ENCODE measurements at places on chromosomes 7 and 10.
A peak's percentile ranks its signal among the peaks of the same experiment; 100 is the strongest.

- DNase-seq, result no peak
These were observed 767 bp downstream of the EIF4EBP2 start for GRCh38 chr10:70404787-70405036.

GRCh38 chr10:129099992-129100391 is 367.0 kb upstream of the MGMT start:
- DNase-seq, result no peak

DNA sequence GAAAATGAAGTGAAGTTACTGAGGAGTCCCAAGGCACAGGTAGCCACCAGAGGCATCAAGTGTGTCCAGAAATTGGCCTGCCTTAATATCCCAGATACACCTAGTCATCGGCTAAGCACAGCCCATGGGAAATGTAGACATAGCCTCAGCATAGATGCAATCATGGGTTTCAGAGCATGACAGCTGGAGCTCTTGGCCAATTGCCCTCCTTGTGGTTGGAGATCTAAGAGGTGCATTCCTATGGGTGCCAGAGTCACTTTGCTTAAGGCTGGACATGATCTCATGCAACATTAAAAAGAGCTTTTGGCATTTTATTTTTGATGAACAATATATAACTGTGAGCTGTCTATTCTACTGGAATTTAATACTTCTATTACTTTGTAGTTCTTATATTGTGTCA is 758.0 kb upstream of the LRRTM3 start:
- no peak for DNase-seq

DNA sequence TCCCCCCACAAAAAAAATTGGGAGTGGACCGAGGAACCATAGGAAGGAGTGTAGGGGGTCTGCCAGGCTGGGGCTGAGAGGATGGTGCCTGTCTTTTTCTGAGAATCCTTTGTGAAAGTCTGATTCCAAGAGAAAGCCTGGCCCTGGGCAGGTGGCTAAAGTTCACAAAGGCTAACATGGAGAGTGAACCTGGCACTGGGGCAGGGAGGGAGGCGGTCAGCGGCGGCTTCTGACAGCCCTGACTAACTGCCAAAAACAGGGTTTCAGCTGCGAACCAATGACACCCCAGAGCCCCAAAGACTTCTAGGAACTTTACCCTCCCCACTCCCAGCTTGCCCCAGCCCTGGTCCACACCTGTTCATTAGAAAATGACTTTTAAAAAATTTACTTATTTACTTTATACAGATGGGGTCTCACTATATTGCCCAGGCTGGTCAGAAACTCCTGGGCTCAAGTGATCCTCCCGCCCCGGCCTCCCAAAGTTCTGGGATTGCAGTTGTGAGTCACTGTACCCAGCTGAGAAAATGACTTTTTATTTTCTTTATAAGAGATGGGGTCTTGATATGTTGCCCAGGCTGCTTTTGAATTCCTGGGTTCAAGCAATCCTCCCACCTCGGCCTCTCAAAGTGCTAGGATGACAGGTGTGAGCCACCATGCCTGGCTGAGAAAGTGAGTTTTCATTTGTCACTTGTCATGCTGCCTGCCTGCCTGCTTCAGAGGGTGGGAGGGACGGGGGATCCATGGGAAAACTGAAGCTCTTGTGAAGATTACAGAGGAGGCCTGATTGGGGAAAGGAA is 61.0 kb upstream of the DUSP5 start:
- DNase-seq, result no peak

DNA sequence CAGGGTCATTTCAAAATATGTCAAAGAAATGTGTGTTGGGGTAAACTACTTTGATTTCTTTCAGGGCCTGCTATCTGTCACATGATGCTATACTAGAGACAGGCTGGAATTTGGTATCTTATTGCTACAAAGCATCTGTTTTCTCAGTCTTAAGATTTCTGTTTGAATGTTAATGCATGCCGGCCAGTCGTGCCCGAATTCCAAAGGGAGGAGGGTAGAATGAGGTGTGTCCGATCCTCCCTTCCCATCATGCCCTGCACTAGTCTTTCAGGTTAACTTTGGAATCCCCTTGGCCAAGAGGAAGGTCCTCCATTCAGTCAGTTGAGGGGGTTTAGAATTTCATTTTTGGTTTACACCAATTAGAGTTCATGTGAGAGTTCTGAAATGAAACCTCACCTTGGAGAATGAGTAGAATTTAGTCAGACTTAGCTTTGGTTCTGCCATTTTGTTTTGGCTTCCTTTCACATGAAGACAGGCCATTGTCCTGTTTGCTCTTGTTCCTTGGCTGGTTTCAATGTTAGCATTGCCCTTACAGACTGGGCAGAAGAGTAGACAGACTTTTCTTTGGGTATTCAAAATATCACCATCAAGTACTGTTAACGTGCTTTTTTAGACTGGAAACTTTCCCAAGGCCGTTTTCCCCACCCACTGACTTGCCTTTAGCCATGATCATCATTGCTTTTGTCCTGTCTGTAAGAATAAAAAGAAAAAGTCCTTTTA is 95.8 kb downstream of the CAMK1D start:
- DNase-seq, result no peak

DNA sequence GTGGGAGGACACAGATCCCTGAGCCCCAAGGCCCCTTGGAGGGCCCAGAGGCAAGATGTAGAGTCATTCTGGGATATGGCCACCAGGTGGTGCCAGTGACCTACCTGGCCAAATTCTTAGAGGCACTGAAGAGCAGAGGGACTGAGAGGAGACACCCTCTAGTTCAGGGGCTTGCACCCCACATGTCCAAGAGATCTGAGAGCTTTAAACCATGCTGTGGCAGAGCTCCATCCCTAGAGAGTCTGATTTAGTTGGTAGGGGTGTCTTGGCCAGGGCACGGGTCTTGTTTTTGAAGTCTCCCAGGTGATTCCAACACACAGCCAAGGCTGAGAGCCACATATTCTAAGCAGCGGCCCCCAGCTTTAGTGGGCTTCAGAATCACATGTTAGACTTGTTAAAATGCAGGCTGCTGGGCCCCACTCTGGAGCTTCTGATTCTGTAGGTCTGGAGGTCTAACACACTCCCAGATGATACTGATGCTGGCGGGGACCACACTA is 52.5 kb downstream of the PRF1 start:
- peak; percentile 52 for DNase-seq

DNA sequence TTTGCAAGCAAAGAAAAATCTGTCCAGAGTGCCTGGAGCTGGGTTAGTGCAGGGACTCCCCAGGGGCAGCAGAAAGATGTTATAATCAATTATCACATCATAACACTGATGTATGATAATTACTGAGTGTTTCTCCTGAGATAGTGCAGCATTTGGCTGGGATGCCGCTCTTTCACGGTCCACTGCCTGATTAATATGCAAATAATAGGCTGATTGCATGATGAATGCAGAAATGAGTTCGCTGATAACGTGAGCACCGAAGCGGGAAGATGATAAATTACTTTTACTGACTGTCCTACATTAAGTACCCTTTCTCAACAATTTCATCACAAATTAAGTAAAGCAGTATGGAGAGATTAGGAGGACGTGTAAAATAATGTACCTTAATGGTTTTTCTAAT is 71.4 kb upstream of the SH2B2 start:
- no peak for DNase-seq

DNA sequence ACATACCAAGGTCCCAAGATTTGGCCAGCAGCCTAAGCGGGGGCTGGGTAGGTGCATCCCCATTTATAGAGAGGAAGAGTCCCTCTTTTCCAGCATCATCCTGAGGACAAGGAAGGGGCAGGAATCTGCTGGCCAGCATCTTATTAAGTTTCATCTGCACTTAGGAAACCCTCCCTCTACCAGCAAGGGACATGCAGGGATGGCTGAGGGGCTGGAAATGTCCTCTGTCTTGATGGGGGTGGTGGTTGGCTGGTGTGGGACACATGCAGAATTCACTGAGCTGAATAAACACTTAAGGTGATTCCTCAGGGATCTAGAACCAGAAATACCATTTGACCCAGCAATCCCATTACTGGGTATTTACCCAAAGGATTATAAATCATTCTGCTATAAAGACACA is 42.1 kb downstream of the NOD1 start:
- no peak for DNase-seq

DNA sequence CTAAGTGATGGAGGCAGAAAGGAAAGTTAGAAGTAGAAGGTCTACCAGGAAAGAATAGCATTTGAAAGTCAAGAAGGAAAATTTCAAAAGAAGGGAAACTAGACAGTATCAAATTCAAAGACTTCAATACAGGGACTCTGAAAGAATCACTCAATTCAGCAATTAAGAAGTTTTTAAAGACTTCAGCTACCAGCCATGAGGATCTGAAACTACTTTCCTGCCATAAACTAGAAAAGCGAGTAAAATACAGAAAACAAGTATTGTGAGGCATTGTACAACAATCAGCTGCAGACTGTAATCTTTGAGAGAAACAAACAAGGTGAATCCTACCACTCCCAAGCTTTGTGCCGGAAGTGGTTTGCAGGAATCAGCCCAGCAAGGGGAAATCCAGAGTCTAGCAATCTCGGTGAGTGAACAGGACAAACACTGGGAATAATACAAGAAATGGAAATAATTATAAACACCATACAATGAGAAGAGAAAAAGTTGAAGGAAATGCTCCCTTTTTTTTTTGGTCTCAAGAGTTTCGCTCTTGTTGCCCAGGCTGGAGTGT is 62.4 kb downstream of the ARHGAP12 start:
- DNase-seq, result no peak

- no peak for DNase-seq
These were observed 545.1 kb downstream of the AUTS2 start for GRCh38 chr7:70143075-70144044.

DNA sequence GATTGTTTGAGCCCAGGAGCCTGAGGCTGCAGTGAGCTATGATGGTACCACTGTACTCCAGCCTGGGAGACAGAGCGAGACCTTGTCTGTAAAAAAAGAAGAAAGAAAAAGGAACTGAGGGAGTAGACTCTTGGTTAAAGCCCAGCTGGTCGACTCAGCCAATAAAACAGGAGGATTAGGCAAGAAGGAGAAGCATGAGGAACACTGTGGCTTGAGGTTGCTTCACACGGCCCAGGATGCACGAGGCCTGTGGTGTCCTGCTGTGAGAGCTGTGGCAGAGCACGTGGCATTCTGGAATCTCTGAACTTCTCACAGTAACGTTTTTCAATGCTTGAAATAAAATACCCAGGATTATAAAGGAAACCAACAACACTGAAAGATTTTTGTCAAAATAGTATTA is 93.3 kb downstream of the CUL2 start:
- no peak for DNase-seq

DNA sequence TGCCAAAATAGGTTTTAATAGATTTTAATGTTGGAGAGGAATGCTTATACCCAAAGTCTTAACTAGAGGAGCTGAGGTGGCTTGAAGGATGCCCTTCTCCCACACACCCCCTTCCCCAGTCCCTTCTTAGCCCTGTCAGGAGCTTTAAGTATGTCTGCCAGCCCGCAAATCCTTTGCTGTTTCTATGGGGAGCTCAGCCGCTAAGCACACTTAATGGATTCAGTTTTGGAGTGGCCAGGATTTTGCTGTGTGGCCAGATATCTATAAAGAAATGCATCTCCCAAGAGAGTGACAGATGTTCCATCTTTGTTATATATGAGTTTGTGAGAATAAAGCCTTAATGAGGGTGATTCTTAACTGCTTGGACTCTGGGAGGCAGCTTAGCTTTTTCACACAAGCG is 152.9 kb upstream of the ZNF32 start:
- no peak for DNase-seq

- DNase-seq, result no peak
These were observed 20.4 kb downstream of the FAM53B start for GRCh38 chr10:124723826-124724225.

GRCh38 chr10:100006243-100006886 is 3.4 kb downstream of the DNMBP start:
- peak; percentile 3 for DNase-seq

- DNase-seq, result no peak
These were observed 737.1 kb downstream of the INHBA start for GRCh38 chr7:40965774-40966173.

DNA sequence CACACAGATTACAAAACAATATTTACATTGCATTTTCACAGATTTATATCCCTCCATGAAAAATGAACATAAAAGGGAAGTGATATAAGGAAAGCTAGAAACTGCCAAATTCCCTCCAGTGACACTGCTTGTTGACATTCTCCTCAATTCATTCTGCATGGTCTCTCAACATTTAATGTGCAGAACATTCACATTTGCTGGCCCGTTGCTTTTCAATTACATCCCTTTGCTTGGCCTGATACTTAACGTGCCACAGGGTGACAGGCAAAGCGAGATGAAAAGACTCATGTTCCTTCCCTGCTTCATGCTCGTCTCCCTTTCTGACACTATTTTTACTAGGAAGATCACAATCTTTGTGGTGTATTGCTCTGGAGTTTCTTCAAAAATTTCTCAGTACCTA is 1019.7 kb upstream of the LRRN3 start:
- no peak for DNase-seq

DNA sequence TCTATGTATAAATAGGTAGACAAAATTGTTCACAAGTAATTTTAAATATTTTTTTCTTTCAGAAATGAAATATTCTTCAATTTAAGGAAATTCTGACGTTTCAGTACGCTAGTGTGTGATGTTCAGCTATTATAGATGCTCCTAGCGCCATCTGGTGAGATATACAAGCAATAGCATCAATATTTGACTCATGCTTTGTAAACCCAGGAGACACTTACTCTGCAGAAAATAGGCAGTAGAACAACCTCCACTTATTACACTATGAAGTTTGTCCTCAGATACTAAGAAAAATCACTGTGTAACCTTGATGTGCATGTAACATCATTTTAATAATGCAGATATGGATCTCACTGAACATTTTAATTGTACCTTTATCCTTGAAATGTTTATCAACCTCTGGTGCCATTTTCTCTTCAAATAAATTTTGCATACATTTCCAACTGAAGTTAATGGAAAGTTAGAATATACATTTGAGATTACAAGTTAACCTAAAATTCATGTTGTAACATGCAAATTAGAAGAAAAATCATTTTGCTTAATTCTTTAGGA is 151.5 kb upstream of the FAM3C start:
- DNase-seq, result no peak

GRCh38 chr10:77721815-77722214 is 84.2 kb upstream of the KCNMA1 start:
- no peak for DNase-seq

DNA sequence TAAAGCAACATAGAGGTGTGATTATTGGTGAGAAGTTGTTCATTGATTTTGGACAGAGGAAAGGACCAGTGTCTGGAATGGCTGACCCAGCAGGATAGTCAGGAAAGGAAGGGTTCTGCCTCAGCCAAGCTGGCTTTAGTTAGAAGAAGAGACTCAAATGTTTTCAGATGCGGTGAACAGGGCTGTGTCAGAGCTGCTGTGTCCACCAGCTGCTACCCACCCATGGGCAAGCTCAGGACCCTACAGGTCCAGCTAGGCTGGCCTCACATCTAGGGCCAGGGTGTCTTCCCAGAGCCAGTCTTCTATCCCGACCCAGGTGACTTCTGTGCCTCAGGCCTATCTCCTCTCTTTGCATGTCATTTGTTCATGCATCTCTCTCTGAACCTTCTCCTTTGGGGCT is 37.3 kb upstream of the CXCL12 start:
- DNase-seq, result no peak

DNA sequence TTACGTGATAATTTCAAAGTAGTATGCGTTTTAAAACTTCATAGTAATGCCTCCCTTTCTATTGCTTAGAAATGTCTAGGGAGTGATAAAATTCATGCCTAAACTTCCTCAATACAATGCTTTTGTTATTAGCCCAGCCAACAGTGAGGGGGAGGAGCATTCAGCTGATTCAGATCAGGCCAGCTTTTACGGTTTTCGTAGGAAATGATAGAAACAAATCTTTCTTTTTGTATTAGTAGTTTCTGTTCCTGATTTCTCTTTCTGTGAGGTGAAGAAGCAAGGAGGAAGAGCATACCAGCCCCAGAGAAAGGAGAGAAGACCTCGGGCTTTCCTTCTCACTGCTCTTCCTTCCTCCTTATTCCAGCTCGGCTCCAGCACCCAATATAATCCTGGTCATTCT is 35.2 kb upstream of the ITPRID1 start:
- DNase-seq, result no peak

GRCh38 chr10:11197266-11197712 is 179.6 kb downstream of the CELF2 start:
- no peak for DNase-seq
